ENCODE measurements at places on chromosomes 5 and 9.

DNA sequence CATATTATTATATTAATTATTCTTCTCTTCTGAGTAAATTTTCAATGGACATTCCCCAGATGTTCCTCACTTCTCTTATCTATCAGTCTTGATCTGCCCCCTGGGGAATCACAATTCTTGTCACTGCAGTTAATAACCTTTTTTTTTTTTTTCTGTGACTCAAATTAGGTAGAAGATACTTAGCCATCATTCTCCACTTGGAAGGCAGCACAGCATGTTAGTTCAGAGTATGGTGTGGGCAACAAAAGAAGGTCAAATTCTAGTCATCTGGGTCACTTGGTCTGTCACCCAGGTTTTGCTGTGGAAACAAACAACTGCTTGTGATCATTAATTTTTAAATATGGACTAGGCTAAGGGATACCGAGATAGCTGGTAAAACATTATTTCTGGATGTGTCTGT, 8.1 kb upstream of the MOB3B start:
- no peak for DNase-seq

DNA sequence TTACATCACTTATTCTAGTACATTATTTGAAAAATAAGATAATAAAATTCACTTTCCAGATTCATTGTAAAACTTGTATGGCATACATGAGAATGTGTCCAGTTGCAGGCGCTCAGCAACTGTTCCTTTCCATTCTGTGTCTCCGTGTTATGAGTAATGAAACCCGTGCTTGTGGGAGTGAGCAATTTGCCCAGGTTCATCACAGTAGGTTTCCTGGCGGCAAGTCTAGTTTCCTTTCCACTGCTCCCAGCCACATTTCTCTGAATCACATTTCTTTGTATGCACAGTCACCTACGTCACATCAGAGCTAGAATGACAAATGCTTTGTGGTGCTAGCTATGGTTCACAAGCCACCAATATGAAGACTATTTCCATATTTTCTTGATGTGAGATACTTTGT, 39.9 kb downstream of the MOCS2 start:
- DNase-seq: peak; percentile 83

- DNase-seq: peak; percentile 19
These were observed 44.5 kb upstream of the NR5A1 start for GRCh38 chr9:124551472-124552272.

GRCh38 chr9:27538647-27539046, 9.0 kb upstream of the MOB3B start:
- DNase-seq: no peak

GRCh38 chr5:131147258-131147657, 17.8 kb downstream of the HINT1 start:
- no peak for DNase-seq

GRCh38 chr9:99093492-99093791, 11.5 kb upstream of the TGFBR1 start:
- peak; percentile 58 for DNase-seq

DNA sequence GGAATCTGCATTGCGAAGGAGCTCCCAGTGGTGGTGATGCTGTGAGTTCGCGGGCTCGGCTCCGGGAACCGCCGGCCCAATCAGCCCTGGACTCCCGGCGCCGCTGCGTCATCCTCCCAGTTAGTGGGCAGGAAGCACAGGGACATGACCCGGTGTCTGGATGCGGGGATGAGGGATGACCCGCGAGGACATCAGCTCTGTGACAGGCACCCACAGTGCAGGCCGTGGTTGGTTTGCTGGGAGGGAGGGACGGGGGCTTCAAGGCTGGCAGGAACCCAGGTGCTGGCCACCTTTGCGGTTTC, 996 bp downstream of the NXNL2 start:
- no peak for DNase-seq

DNA sequence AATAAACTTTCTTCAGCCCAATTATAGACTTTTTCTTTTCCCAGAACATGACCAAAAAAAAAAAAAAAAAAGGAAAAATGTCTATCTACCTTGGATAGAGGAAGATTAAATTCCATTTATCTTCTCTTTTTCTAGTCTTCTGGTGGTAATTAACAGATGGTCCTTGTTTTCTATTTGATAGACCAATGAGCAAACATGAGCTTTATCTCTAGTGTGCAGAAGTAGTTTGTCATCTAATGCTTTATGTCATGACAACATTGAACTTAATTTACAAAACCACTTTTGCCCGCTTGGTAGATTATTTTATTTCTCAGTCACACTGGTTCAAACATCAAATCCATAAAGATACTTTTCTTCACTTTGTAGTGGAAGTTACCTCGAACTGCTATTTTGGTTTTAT, 69.5 kb upstream of the ELL2 start:
- no peak for DNase-seq

GRCh38 chr5:123976379-123977033, 464.5 kb downstream of the CSNK1G3 start:
- no peak for DNase-seq

DNA sequence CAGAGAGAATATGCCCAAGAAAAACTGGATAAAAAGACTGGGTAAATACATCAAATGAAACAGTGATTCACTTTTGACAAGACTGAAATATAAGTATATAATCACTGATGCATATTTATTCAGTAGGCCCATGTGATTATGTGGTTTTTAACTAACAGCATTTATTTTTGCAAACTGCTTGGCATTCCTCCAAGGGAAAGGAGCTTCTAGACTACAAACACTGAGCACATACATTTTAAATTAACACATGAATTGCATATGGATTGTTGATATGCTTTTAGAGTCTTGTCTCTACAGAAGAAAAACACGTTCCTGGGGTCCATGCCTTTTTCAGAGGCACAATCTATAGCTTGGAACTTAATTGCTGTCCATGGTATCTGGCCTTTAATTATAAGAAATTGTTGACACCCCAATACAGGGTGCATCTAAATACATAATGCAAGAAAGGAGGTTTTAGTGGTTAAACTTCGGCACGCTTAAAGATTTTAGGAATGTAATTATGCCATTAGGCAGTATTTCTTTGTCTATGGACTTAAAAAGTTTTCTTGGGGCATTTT, 6.9 kb upstream of the MEIKIN start:
- no peak for DNase-seq

DNA sequence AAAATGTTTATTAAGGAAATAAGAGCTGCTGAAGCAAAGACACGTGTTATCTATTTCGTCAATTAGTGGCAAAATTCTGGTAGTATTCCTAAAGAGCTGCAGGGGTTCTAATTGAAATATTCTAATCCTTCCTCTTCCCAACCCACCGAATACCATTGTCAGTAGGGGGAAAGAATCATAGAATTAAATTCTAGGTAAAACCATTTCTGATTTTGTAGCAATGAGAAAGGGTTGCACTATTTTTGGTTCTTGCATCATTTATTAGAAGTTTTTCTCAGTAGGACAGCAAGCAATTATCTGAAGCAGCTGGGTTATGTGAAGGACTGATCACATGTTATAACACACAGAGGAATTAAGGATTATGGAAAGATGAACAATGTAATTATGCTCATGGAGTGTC, 80.3 kb upstream of the SEMA6A start:
- DNase-seq: no peak

DNA sequence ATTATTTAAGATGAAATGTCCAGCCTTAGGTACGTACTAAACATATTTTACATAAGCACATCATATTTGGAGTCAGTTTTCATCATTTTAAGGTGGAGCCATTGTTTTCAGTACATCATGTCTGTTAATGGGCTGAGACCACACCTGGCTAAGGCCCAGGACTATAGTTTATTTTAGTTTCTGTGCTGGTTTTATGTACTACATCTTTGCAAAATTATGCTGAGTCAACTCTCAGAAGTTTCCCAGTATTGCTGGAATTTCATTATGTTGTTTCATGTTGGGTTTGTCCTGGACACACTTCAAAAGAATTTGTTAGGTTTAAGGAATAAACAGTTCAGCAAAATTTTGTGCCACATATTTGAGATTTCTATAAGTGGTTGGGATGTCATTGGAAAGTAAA, 171.2 kb downstream of the CCDC171 start:
- DNase-seq: no peak

DNA sequence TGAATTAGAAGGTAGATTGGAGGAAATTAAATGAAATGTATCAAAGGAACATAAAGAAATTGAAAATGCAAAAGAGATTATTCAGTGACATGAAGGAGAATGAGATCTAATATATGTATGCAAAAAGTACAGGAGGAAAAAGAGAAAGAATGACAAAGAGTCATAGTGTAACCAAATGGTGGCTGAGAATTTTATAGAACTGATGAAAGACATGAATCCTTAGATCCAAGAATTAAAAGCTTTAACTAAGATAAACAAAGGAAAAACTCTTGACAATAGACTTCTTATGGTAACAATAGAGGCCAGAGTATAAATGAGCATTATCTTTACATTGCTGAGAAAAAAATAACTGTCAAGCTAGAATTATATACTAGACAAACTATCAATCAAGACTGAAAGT, 505.4 kb upstream of the CD180 start:
- no peak for DNase-seq

DNA sequence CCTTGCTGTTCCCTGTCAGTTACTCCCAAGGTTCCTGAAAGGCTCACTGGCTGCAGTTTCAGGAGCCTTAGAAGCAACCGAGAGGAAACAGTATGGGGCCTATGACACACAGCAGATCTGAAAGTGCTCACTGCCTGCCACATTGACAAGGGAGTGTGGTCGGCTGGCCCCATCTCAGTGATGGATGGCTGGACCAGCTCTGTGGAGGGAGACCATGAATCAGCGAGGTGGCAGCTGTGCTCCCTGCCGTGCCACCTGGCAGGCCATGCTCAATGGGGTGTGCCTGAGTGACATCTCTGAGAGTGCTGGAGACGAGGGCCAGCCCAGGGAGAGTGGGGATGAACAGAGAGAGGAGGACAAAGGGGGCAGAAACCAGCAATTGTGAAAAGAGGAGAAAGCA, 49.1 kb downstream of the DOCK2 start:
- no peak for DNase-seq

GRCh38 chr9:126915281-126915816, 767 bp downstream of the RALGPS1 start:
- peak; percentile 20 for DNase-seq

- no peak for DNase-seq
These were observed 356.7 kb downstream of the ARRDC3 start for GRCh38 chr5:91026466-91026865.

DNA sequence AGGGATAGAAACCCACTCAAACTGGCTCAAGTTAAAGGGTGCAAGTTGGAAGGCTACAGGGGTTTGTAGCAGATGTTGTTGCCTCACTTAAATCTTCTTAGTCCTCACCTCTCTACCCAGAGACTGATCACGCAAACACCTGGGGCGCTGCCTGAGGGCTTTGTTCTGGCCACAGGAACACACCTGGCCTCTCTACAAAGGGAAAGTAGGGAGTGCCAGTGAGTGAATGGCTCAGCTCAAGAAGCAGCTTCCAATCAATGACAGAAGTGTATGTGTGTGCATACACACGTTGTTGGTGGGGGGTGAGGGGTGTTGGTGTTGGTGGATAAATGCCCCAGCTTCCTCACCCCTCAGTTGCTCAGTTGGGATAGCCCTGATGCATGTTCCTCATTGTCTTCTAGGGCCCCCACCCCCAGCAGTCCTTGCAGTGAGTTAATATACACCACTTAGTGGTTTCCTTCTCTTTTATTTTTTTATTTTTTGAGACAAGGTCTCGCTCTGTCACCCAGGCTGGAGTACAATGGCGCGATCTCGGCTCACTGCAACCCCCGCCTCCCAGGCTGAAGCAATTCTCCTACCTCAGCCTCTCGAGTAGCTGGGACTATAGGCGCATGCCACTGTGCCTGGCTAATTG, 30.6 kb upstream of the CTNNA1 start:
- no peak for DNase-seq

DNA sequence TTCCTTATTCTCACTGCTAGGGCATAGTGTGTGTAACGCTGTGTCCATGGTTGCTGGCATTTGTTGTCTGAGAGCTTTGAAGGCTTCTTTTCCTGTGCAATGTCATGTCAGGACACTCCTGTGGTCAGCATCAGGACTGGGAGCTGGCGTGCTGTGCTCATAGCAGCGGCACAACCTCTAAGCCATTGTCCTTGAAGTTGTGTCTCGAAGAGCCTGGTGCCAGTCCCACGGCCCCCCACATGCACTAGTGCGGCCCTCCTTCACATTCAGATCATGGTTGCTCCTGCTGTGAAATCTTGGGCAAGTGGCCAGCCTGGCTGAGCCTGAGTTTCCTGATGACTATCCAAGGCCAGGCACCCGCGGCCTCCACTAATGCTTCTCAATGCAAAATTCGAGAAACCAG, 32.4 kb downstream of the PDZD2 start:
- DNase-seq: no peak

DNA sequence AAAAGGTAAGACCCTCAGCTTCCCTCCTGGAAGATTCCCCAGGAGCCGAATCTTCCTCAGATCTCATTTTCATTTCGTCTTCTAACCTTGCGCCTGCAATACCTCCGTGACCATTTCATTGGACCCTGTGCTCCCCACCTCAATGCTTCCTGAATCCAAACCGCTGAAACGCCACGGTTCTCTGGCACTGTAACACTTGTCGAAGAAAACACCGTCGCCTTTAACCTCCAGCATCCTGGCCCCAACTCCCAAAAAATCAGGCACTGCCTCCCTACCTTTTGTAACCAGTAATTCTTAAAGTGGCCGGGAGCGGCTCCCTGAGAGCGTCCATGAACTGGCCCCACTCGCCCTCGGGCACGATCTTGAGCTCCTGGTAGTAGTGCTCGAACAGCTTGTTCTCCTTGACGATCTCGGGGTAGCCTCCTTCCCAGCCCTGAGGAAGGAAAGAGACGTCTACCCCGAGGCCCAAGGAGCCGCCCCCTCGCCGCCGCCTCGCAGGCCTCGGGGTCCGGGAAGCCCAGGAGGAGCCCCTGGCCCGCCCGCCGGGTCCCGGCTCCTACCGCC, 438 bp downstream of the NSUN2 start:
- no peak for DNase-seq

DNA sequence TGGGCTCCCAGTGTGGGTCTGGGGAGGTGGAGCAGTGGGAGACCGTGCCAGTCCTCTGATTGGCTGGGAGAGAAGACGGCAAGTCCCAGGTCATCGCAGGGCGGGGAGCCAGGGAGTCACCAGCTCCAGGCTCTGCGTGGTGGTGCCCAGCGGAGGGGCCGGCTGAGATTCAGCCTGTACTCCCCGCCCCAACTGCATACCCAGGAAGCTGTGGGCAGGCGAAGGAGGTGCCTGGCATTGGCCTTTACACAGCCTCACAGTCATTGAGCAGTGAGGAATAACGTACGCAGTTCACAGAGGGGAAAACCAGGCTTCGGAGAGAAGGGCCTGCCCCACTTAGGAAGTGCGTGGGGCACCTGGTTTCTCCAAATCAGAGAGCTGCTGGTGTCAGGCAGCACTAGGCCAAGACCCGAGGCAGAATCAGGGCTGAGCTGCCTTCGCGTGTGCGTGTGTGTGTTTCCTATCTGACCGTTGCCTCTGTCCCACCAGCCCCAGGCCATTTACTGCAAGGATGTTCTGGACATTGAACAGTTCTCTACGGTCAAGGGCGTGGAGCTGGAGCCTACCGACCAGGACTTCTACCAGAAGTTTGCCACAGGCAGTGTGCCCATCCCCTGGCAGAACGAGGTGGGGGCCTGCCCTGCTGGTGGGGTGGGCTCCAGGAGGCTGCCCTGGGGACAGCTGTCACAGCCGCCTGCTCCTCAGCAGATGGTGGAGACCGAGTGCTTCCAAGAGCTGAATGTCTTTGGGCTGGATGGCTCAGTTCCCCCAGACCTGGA, 6.2 kb upstream of the PRR7 start:
- peak; percentile 61 for DNase-seq

- DNase-seq: no peak
These were observed 46.3 kb upstream of the JMY start for GRCh38 chr5:79189439-79190234.

GRCh38 chr5:174217527-174217926, 172.0 kb downstream of the NSG2 start:
- no peak for DNase-seq

- DNase-seq: no peak
These were observed 86.0 kb downstream of the ANKRD33B start for GRCh38 chr5:10649666-10650380.

Measured in stimulated activated naive CD8-positive, alpha-beta T cell treated with anti-CD3 and anti-CD28 coated beads, Interleukin-15, amount 100 ng/mL, for 72 hours (primary cell).